HT1080 (cell line): ENCODE measurements at places on chromosomes 5 and 9. TPM values are rescaled to one million over a fixed set of nuclear protein-coding genes. Genes with fewer than 3 reads are reported as not detected.

DNA sequence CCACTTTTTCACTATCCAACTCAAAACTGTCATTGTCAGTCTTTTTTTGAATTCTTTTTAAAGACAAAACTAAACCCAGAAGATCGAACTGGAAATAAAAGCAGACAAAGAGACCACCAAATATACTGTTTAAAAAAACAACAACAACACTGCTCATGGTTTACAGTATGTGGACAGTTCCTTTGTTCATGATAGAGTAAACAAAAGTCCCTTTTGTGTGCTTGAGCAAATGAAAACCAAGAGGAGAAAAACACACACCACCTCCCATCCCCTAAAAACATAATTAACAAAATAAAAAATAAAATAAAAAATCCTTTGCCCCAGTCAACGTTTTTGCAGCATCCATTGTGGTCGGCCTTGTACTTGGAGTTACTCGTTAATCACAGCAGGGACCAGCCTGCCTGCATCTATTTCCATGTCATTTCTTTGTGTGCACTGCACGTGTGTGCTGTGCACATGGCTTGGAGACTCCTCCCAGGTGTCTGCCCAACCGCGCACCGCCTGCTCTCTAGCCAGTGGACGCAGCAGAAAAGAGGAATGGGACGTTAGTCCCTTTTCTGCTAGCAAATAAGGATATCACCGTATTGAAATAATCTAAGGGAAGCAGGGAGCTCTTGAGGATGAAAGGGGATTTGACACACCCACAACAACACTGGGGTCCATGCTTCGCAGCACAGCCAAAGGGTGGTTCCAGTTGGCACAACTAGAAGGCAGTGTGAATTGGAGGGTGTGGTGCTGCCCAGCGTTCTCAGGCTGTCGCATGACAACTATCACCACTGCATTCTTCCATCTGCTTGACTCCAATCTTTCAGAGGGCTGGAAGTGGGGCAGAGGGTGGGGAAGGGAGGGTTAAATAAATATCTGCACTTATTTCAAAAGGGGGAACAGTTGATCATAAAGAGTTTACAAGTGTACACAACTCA, 130.0 kb downstream of the SEMA6A start:
- no peak for DNase-seq

DNA sequence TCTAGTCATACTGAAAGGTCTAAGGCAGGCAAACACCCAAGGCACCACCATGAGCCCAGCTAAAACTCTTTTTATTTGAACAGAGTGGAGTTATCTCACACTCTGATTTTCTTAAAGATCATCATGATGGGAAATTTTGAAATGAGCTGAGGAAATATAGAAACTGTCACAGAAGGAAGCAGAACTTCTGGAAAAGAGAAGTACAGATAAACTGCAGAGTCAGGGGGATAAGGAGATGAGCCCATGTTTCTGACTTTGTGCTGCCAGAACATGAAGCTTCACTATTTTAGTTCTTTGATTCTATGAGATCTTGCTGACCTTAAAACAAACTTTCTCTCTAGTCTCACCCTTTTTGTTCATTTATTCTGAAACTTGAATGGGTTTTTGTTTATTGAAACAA, 406.5 kb upstream of the EDIL3 start:
- no peak for DNase-seq

DNA sequence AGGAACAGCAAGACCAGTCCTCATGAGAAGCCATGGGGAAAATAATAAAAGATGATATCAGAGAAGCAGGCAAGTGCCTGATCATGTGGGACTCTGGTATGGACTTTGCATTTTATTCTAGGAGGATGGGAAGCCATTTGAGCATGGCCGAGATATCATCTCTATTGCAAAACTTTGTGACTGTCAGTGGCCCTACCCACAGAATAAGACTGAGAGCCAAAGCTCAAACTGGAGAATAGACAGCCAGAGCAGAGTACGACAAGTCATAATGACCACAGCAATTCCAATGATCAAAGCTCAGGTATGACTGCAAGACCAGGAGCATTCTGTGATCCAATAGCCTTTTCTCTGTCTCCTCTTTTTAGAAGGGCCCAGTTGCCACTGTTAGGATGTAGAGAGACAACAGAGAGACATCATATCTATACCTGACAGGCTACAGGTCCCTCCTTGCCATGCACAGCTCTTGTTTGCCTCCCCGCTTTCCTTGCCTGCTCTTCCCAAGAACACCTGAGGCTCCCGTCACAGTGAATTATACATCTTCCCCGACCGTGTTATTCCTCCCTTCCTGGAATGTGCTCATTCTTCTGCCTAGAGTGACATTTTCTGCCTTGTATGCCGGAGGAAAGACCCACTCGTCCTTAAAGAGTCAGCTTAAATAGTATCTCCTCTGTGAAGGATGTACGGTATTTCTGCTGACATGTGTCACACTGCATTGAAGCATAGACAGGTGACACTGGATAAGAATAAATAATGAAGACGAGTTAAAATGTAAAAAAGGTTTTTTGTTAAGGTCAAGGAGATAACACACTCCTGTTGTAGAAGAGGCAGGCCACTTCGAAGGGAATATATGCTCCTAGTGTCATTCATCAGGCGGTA, 248.7 kb upstream of the MAP3K1 start:
- no peak for DNase-seq

DNA sequence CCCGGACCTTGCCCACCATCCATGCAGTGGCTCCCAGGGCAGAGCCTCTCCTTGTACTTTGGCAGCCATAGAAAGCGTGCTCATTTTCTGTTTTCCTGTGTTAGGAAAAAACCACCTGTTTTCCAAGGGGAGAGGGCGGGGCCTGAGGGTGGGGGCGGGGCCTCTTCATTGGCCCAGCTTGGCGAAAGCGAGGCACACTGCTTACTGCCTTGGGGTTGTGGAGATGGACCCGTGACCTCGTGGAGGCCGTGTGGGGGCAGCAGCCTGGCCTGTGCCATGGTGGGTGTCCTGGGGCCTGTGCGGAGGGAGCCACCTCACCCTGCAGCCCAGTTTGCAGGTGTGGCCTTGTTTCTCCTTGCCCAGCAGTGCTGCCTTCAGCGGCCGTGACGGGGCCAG, 4.4 kb upstream of the TOR4A start:
- no peak for DNase-seq

The ZBTB6 gene
- total RNA-seq = 7.3 and 13.0 TPM in 2 replicates

- no peak for DNase-seq
Observed at GRCh38 chr5:55915783-55916182, 64.6 kb downstream of the IL31RA start.
